GM23248 (cell line): ENCODE measurements at places on chromosomes 6 and 20. TPM values are rescaled to one million over a fixed set of nuclear protein-coding genes. Genes with fewer than 3 reads are reported as not detected.

PHACTR3 gene
- polyA plus RNA-seq, result not detected in 2 replicates

NXT1 gene
- 28.5 and 29.8 TPM in 2 replicates for polyA plus RNA-seq

CLVS2 gene
- not detected in 2 replicates for polyA plus RNA-seq

ISM1 gene
- 0.06 TPM in 1 of 2 replicates, not detected in the other for polyA plus RNA-seq

WFDC5 gene
- polyA plus RNA-seq, result not detected in 2 replicates

KCNB1 gene
- 0.13 TPM in 1 of 2 replicates, not detected in the other for polyA plus RNA-seq

CLPSL1 gene
- not detected in 2 replicates for polyA plus RNA-seq

HM13 gene
- 424 and 434 TPM in 2 replicates for polyA plus RNA-seq
